ENCODE measurements at places on chromosomes 5 and 9.

DNA sequence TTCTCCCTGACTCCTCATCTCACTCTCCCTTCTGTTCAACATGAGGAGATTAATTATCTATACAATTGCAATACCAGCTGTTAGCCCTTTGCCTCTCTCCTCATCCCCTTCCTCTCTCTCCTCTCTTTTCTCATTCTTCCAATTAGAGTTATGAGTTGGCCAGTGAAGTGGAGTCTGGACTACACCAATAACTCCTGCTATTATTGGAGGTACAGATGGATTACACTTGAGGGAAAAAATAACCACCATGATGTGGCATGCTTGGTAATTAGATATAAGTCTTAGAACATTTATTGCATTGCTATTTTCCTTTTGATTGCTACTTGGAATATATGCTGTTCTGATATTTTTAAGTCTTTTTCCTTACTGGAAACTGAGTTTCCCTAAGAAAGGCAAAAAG lies 159.2 kb downstream of the FRMD3 start:
- no peak overlapping the region for H3K27ac ChIP-seq
- no peaks in the 10 kb centered on the region for H3K4me1 ChIP-seq
- H3K4me3 ChIP-seq = no peak overlapping the region
- no peaks in the 10 kb centered on the region for H3K36me3 ChIP-seq
- H3K27me3 ChIP-seq = no peaks in the 10 kb centered on the region

GRCh38 chr9:133163504-133164172 lies at the start of gene GBGT1:
Gene GBGT1 (minus strand): TSS chr9:133163914. CDS start chr9:133162412, 1,502 bp downstream.
- no peaks in the 10 kb centered on the region for H3K36me3 ChIP-seq
- no peak within 1 kb of the TSS for H3K27ac ChIP-seq
- H3K4me3 ChIP-seq = peak within 1 kb of the TSS; percentile 31
- peaks cover 4% of the 10 kb centered on the region for H3K4me1 ChIP-seq
- H3K27me3 ChIP-seq = peaks cover 35% of the 10 kb centered on the region

DNA sequence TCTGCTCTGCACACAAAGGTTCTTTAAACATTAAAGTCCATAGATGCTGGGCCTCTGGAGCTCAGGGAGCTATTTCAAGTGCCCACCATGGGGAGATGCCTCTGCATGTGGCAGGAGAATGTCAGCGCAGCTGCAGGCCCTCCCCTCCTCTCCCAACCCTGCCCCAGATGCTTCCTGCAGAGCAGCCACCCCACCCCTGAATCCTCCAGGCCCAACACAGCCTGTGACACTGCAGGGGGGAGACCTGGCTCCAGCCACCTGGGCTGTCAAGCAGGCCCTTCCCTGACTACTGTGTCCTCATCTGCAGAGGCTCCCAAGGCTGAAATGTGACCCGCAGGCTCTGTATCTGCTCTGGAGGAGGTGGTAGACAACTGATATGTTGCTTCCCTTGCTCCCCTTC lies 213.9 kb downstream of the GABBR2 start:
- H3K4me1 ChIP-seq = no peaks in the 10 kb centered on the region
- H3K4me3 ChIP-seq = no peak overlapping the region
- no peak overlapping the region for H3K27ac ChIP-seq
- DNase-seq = no peak
- no peaks in the 10 kb centered on the region for H3K36me3 ChIP-seq

GRCh38 chr5:68384936-68385594 lies 169.5 kb downstream of the PIK3R1 start:
- no peak overlapping the region for H3K27ac ChIP-seq
- H3K4me1 ChIP-seq = peaks cover 9% of the 10 kb centered on the region
- no peak overlapping the region for H3K4me3 ChIP-seq

DNA sequence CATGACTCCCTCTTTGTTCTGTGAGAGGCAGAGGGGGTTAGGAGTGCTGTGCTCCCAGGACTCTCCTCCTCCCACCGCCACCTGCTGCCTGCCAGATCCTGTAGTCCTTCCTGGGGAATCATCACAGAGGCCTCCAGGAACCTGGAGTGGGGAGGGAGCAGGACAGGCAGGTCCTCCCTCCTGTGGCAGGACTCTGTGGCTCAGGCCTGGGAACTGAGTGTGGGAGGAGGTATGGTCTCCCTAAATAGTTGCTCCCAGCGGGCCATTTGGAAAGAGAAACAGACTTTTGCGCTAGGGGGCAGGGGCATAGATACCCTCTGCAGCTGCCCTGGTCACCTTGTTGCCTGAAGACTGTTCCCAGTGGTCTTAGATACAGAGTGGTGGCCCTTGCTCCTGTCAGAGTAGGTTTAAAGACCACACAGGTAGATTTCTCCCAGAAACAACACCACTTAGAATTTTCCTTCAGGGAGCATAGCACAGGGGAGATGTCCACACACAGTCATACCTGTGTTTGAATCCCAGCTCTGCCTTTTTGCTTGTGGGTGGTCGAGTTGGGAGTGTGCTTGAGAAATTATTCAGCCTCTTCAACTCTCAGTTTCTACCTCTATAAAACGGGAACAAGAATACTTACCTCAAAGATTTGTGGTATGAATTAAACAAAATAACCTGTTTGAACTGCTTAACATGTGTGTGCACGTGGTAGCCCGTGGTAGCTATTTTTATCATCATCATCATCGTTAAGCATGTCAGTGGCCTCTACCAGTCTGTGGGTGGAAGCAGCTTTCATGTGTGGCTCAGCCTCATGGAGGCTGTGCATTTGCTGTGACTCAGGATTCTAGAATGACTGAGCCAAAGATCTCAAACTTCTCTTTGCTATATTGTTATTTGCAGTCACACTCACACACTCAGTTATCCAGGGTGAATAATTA lies 55.8 kb downstream of the SLC22A5 start:
- peaks cover 46% of the 10 kb centered on the region for H3K36me3 ChIP-seq
- no peak overlapping the region for H3K4me3 ChIP-seq
- peak overlapping the region; percentile 98 for H3K27ac ChIP-seq
- H3K4me1 ChIP-seq = peaks cover 75% of the 10 kb centered on the region

- peaks cover 5% of the 10 kb centered on the region for H3K4me1 ChIP-seq
- peaks cover 76% of the 10 kb centered on the region for H3K27me3 ChIP-seq
- H3K27ac ChIP-seq = no peak within 1 kb of the TSS
Measured at GRCh38 chr5:95284572-95285408, at the start of gene MCTP1. Gene MCTP1 (minus strand): TSS chr5:95285094.

DNA sequence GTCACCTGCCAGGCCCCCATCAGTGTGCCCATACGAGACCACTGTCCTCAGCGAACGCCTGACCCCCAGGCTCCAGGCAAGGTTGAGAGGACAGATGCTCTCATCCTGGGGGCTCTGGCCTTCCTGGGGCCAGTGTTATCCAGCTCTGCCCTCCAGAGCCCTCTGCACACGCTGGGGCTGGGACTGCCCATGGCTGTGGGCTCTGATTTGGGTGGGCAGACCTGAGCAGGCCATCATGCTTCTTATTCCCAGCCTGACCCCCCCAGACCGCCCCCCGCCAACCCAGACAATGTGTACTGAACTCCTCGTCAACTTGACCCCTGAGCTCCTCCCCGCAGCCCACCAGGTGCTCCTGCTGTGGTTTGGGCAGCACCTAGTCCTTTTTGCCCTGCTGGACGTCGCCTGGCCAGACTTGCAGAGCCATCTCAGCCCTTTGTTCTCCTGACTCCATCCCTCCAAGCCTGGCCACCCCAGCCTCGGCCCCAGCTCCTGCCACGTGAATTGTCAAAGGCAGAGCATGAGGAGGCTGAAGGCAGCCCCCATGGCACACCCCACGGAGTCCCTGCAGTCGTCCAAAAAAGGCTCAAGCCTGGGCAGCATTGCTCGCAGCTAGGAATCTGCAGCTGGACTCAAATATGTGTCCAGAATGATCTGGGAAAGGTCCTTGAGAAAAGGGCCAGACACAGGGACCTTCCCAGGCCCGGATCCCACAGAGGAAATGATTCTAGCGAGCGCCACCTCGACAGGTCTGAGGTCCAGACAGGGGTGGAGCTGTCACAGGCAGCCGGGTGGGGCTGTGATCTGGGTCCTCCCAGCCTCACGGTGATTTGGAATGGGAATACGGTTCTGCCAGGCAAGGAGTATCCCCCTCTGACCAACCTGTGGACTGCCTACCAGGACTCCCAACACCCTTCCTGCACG lies 87.0 kb downstream of the ADAMTS2 start:
- H3K4me3 ChIP-seq = no peak overlapping the region
- DNase-seq = no peak
- H3K27me3 ChIP-seq = no peaks in the 10 kb centered on the region
- H3K27ac ChIP-seq = no peak overlapping the region

DNA sequence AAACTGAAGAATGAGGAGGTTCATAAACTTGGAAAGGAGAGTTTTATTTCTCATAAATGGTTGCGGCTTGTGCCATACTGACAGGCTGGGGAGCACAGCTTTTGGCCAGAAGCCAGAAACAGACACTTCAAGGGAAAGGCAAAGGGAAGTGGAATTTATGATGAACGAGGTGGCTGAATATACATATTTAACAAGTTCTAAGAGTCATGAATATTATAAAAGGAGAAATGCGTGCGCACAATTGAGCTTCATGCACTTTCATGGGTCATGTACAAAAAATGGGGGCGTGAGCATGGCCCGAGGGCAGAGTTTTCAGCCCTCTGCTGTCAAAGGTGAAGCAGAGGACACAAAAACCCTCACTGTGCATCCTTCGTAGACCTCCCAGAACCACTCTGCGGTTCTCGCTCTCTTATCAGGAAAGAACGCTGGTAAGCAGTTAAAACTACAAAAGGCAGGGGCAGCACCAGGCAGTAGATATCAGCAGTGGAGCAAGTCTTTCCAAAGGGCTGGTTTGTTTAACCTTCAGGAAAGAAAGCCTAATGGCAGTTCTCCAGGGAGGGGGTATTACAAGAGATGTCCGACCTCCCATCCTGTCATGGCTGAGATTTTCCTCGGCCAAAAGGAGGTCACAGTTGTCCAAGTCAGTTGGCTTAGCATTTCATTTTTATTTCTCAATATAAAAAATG lies 29.0 kb downstream of the AUH start:
- H3K4me1 ChIP-seq = no peaks in the 10 kb centered on the region
- peaks cover 4% of the 10 kb centered on the region for H3K36me3 ChIP-seq
- H3K27ac ChIP-seq = no peak overlapping the region
- H3K4me3 ChIP-seq = no peak overlapping the region

GRCh38 chr9:127562841-127563401 lies 49.2 kb upstream of the STXBP1 start:
- H3K36me3 ChIP-seq = no peaks in the 10 kb centered on the region
- H3K4me1 ChIP-seq = peaks cover 2% of the 10 kb centered on the region
- H3K4me3 ChIP-seq = no peak overlapping the region
- no peak for DNase-seq
- no peak overlapping the region for H3K27ac ChIP-seq

Data from thymus (tissue), 14 donors.